Suppressor macrophage treated with lipopolysaccharide for 1 hour (primary cell): ENCODE measurements at places on chromosomes 2 and 18.

GRCh38 chr2:135931776-135932443 is 53.5 kb downstream of the DARS1 start:
- DNase-seq, result peak; percentile 30

- no peak for DNase-seq
Measured at GRCh38 chr2:145728511-145728910, 1208.6 kb upstream of the ZEB2 start.

- DNase-seq, result no peak
Measured at GRCh38 chr2:6309415-6310255, 556.1 kb downstream of the CMPK2 start.

- no peak for DNase-seq
Measured at GRCh38 chr18:25805939-25806338, 284.5 kb downstream of the SS18 start.

- DNase-seq, result no peak
Measured at GRCh38 chr2:200698217-200698616, 112.4 kb downstream of the AOX1 start.

GRCh38 chr2:31031132-31031706 is 107.0 kb downstream of the GALNT14 start:
- no peak for DNase-seq

- DNase-seq, result peak; percentile 22
Measured at GRCh38 chr2:239055756-239056493, 208.0 kb downstream of the TWIST2 start.

DNA sequence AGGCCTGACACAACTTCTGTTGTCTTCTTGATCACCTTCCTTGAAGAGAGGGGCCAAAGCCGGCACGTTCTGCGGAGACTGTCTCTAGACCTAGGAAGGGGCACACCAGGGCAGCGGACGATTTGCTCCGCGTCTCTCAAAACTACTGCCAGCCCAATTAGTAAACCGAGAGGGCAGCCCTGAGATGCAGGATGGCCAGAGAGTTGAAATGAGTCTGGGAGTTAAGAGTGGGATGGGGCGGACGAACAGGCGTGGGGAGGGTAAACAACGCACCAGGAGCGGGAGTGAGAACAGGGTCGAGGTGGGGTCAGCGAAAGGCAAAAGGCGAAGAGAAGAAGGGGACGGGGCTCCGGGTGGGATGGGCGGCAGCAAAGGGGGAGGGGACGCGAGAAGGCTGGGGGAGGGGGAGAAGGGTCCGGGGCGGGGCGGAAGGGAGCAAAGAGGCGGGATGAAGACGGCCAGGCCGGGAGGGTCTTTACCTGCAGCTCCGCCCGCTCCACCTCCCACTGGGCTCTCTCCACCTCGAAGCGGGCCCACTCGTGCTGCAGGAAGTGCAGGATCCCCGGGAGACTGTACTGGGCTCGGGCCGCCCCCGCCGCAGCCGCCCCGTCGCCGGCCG is 476 bp downstream of the STRN start:
- peak; percentile 20 for DNase-seq

- no peak for DNase-seq
Measured at GRCh38 chr2:168188002-168188401, 59.4 kb downstream of the STK39 start.
